H4 (cell line): ENCODE measurements at places on chromosomes 6 and 20. TPM values are rescaled to one million over a fixed set of nuclear protein-coding genes. Genes with fewer than 3 reads are reported as not detected.
A peak's percentile ranks its signal among the peaks of the same experiment; 100 is the strongest.

Gene RBBP8NL
- not detected in 2 replicates for total RNA-seq

DNA sequence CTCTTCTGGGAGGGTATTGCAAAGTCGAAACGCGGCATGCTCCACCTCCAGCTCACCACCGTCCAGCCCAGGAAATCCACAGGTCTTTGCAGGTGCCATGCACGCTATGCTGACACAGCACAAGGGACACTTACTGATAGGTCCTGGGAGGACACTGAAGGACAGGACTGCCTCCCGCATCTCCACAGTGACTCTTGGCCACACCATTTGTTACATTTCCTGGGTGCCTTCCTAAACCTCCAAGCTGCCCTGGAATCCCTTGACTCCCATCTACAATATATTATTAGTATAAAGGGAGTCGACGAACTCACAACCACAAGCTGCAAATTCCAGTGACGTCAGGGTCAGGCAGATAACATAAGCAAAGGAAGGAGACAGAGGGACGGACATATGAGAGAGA, 106.9 kb downstream of the JPH2 start:
- no peak for DNase-seq

Gene AHCY
- 154 and 162 TPM in 2 replicates for total RNA-seq

Gene EPPIN
- total RNA-seq: not detected in 2 replicates

GRCh38 chr20:13683833-13684232, 45.1 kb upstream of the TASP1 start:
- no peak for DNase-seq

Gene DDX43
- total RNA-seq: not detected in 2 replicates

Gene SLC52A3
- total RNA-seq: 0.12 TPM in 1 of 2 replicates, not detected in the other

- no peak for DNase-seq
These were observed 7.0 kb upstream of the NKAIN4 start for GRCh38 chr20:63261060-63261794.

DNA sequence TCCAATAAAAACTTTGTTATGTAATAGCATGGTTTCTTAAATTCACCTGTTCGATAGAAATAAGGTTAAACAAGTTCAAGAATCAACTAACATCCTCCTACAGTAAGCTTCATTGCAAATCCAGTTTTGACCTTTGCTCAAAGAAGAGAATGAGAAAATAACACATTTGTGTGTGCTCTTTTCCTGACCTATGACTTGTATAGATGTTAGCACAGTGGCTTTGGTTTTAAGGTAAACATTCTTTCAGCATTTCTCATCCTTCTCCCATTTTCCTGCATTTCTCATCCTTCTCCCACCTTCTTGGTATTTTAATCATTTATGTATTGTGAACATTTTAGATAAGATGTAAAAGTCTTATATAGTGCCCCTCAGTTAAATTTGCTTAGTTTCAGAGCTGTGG, 73.9 kb downstream of the PLCB1 start:
- DNase-seq: no peak

Gene PGK2
- not detected in 2 replicates for total RNA-seq

GRCh38 chr6:139611327-139612134, 237.1 kb upstream of the CITED2 start:
- DNase-seq: no peak

DNA sequence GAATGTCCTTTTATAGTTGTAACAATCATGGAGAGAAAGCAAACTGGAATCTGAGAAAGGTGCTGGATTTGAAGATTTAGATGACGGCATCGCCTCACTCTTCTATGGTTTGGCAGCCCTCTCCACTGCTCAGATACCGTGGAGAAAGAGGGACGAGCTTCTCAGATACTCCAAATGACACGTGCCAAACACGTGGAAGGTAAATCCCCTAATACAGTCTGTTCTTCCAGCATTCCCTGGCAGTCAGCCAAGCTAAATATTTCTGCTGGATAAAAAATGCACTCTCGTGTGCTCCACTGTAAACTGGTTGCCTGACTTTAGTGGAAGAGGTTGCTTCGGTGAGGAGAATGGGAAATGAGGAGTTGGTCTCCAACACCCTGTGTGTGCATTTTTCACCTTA, 16.7 kb upstream of the PRDM1 start:
- DNase-seq: peak; percentile 36

Gene C20orf202
- not detected in 2 replicates for total RNA-seq

Gene HRH3
- total RNA-seq: not detected in 2 replicates

Gene EDN1
- 3.5 and 6.7 TPM in 2 replicates for total RNA-seq
